Natural killer cell treated with Interleukin-12 subunit alpha and Interleukin-12 subunit beta and Interleukin-15 and Interleukin-18, amount 100 ng/mL, for 72 hours (primary cell): ENCODE measurements at places on chromosomes 16 and 17. TPM values are rescaled to one million over a fixed set of nuclear protein-coding genes. Genes with fewer than 3 reads are reported as not detected.
A peak's percentile ranks its signal among the peaks of the same experiment; 100 is the strongest.

The PLLP gene
- total RNA-seq: not detected

The FOXC2 gene
- not detected for total RNA-seq

The RAB11FIP4 gene
- total RNA-seq: 21.6 TPM

The SLFN14 gene
- total RNA-seq: not detected

- H3K27ac ChIP-seq: no peak overlapping the region
- H3K36me3 ChIP-seq: no peaks in the 10 kb centered on the region
- peaks cover 10% of the 10 kb centered on the region for H3K4me1 ChIP-seq
- no peak overlapping the region for H3K4me3 ChIP-seq
- DNase-seq: no peak
Observed at GRCh38 chr16:87685766-87686165, 80.0 kb downstream of the KLHDC4 start.

GRCh38 chr17:82490512-82491195 is 28.9 kb upstream of the FOXK2 start:
- H3K27me3 ChIP-seq: no peaks in the 10 kb centered on the region
- no peak overlapping the region for H3K4me3 ChIP-seq
- no peak overlapping the region for H3K27ac ChIP-seq

- peaks cover 6% of the 10 kb centered on the region for H3K36me3 ChIP-seq
- no peak for DNase-seq
- H3K4me3 ChIP-seq: no peak overlapping the region
Observed at GRCh38 chr16:17617021-17617552, 146.3 kb upstream of the XYLT1 start.

- no peak overlapping the region for H3K4me3 ChIP-seq
- DNase-seq: no peak
- no peaks in the 10 kb centered on the region for H3K36me3 ChIP-seq
- no peaks in the 10 kb centered on the region for H3K4me1 ChIP-seq
Observed at GRCh38 chr16:76900285-76901263, 290.4 kb upstream of the MON1B start.

DNA sequence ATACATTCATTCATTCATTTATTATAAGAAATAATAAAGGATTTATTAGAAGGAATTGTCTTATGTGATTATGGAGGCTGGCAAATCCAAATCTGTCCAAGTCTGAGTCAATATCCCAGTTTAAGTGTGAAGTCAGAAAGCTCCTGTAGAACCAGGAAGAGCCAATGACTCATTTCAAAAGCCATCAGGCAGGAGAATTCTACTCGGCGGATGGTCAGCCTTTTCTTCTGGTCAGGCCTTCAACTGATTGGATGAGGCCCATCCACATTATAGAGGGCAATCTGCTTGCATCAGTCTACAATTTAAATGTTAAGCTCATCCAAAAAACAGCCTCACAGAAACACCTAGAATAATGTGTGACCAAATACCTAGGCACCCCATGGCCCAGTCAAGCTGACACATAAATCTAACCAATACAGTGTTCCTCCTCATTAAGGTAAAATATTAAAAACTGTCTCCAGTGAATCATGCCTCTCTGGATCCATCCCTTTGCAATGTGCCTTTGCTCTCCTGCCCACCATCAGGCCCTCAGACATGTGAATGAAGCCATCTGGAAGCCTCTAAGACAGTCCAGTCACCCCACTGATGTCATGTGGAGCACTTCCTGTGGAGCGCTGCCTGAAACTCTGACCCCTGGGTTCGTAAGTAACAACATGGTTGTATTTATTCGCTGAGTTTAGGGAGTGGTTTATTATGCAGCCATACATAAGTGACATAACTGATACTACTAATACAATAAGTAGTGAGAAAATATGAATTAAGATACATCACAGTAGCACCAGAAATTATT is 69.2 kb upstream of the WSB1 start:
- no peaks in the 10 kb centered on the region for H3K36me3 ChIP-seq
- H3K27ac ChIP-seq: no peak overlapping the region
- peaks cover 5% of the 10 kb centered on the region for H3K27me3 ChIP-seq
- no peak for DNase-seq

DNA sequence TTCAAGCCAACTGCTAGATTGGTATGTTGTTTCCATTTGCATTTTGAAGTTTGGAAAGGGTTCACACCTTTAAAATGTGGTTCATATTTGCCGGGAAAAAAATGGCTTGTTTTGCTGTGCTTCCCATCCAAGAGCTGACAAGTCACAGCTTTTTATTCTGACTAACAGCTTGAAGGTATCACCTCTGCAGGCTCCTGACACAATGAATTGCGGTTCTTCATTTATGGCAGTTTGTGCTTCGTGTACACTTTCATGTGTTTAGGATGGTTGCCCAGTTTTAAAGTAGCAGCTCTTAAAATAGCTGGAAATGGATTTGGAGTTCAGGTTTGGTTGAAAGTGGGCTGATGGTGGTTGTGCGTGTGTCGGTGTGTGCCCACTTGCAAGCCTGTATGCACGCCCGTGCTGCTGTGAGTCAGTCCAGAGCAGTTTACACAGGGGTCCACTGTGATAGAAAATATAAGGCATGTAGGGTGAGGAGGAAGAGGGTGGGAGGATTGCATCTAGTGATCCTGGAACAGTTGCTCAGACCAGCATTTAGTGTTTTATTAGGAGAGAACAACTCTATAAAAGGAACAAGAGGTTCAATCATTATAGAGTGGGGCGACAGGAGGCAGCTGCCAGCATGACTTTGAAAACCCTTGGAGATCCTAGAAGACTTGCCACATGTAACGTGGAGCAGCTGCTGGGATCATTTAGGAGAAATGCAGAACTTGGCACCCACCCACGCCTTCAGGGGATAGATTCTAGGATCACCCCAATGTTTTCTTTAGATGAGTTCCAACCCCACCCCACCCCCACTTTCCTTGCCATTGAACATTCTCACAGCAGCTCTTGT is 108.0 kb upstream of the TBX2 start:
- no peaks in the 10 kb centered on the region for H3K27me3 ChIP-seq
- H3K4me3 ChIP-seq: no peak overlapping the region
- no peak for DNase-seq

GRCh38 chr17:44323359-44324091 is 1.1 kb downstream of the SLC25A39 start:
- peaks cover 6% of the 10 kb centered on the region for H3K4me1 ChIP-seq
- H3K36me3 ChIP-seq: peaks cover 4% of the 10 kb centered on the region
- peak overlapping the region; percentile 81 for H3K4me3 ChIP-seq
- H3K27me3 ChIP-seq: no peaks in the 10 kb centered on the region
- DNase-seq: peak; percentile 53

GRCh38 chr16:29256501-29256981 is 150.0 kb downstream of the NPIPB11 start:
- no peaks in the 10 kb centered on the region for H3K4me1 ChIP-seq
- no peak overlapping the region for H3K4me3 ChIP-seq
- no peaks in the 10 kb centered on the region for H3K36me3 ChIP-seq
- no peak overlapping the region for H3K27ac ChIP-seq
- no peak for DNase-seq

- no peaks in the 10 kb centered on the region for H3K36me3 ChIP-seq
- no peak for DNase-seq
- H3K4me1 ChIP-seq: peaks cover 2% of the 10 kb centered on the region
- H3K4me3 ChIP-seq: no peak overlapping the region
- no peak overlapping the region for H3K27ac ChIP-seq
Observed at GRCh38 chr16:28081391-28081968, 18.0 kb upstream of the GSG1L start.

DNA sequence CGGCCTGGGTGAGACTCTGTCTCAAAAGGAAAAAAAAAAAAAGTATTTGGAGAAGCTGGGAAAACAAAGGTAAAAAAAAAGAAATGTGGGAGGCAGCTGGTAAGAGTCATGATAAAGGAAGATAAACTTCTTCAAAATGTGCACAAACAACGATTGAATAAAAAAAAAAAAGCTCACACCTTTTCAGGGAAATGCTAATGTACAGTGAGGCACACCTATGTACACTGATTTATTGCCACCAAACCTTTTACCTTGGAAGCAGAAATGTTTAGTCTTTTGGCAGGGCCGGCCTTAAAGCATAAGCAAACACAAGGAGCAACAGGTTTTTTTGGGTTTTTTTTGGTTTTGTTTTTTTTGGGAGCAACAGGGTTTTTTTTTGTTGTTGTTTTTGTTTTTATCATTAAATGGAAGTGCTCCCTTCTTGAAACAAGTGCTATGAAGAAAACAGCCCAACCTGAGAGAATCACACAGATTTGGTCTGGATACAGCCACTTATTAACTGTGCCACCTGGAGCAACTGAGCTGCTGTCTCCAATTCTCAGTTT is 29.8 kb upstream of the KCNJ2 start:
- peaks cover 4% of the 10 kb centered on the region for H3K4me1 ChIP-seq
- no peaks in the 10 kb centered on the region for H3K36me3 ChIP-seq
- no peak overlapping the region for H3K27ac ChIP-seq
- H3K27me3 ChIP-seq: no peaks in the 10 kb centered on the region
- DNase-seq: no peak
- no peak overlapping the region for H3K4me3 ChIP-seq
